ENCODE measurements at places on chromosomes 3 and 15. TPM values are rescaled to one million over a fixed set of nuclear protein-coding genes. Genes with fewer than 3 reads are reported as not detected.

The SERINC4 gene
- polyA plus RNA-seq, result not detected

- DNase-seq, result no peak
These were observed at the start of gene ZBED2 for GRCh38 chr3:111595232-111595631. TSS of gene ZBED2 (minus strand) at chr3:111595346. CDS start at chr3:111594201, 1,145 bp downstream.

- no peak for DNase-seq
These were observed 38.1 kb upstream of the TMC3 start for GRCh38 chr15:81411969-81412633.

DNA sequence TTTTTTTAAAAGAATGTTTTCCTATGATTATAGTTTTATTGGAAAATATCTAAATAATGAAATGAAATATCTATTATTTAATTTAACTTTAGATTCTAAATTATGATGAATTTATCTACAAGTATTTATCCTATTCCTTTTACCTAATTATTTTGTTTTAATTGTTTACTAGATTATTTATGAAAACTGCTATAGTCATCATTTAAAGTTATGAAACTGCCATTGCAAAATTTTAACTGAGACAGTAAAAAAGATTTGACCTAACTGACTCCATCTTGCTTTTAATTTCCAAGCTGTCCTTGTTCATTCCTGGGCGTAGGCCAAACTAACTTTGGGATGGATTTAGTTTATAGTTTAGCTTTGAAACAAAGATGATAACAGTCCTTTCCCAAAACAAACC, 25.9 kb upstream of the FAM3D start:
- DNase-seq, result no peak

- no peak for DNase-seq
These were observed 256.3 kb downstream of the LRTM1 start for GRCh38 chr3:54671511-54671910.

GRCh38 chr3:172280406-172281051, 167.7 kb downstream of the GHSR start:
- no peak for DNase-seq

DNA sequence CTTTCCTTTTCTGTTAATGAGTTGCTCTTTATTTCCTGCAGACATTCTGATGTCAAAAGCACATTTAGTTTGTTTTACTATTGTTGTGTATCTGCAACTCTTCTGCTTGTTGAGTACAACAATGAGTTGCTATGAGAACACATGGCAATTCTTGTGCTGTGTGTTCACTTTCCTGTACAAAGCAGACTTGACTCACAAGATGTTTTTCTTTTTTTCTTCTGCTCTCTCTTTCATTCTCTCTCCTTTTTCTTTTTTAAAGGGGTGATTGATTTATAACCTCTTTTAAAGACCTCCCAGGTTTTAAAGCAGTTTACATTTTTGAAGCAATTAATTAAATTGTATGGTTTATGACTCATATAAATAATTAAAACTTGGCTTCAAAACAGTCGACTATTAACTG, 31.6 kb upstream of the ABHD10 start:
- no peak for DNase-seq

DNA sequence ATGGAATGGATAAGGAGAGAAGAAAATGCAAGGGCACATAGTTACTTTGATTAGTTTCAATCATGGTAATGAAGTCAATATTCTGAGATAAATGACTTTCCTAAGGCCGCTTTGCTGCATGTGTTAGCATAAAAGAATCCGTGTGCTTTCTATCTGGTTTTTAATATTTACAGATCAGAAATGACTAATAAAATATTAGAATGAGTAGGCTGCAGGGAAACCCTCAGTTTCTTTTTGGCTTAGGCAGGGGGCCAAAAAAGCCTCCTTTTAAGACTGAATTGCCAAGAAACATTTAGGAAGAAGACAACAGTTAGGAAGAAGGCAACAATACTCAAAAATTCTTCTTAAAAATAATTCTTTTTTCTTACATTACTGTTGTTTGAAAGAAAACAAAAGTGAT, 11.6 kb downstream of the NEK11 start:
- no peak for DNase-seq

DNA sequence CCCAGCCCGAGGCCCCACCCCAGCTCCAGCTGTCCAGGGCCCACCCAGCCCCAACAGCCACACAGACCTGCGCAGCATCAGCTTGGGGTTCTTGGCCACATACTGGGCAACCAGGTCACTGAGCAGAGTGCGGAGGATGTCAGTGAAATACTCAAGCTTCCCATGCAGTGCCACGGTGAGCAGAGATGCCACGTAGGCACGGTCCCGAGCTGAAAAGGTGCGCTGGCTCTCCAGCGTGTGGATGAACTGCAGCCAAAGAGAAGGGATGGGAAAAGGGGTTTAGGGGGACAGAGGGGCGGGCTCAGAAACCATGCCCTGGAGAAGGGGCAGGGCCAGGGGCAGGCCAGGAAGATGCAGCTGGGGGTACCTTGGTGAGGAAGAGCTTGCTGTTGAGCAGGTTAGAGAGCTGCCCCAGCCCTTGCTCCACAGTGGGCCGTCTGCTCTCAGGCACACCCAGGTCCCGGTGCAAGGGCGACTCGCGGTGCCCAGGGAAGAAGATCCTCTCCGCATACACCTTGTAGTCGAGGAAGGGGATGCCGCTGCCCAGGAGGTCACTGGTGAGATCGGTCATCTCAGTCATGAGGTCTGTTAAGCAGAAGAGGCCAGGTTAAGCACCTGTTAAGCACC, 17.4 kb downstream of the PLXNB1 start:
- no peak for DNase-seq

The STXBP5L gene
- polyA plus RNA-seq, result 0.19 TPM

- no peak for DNase-seq
These were observed 65.5 kb downstream of the LINGO1 start for GRCh38 chr15:77567202-77567601.

DNA sequence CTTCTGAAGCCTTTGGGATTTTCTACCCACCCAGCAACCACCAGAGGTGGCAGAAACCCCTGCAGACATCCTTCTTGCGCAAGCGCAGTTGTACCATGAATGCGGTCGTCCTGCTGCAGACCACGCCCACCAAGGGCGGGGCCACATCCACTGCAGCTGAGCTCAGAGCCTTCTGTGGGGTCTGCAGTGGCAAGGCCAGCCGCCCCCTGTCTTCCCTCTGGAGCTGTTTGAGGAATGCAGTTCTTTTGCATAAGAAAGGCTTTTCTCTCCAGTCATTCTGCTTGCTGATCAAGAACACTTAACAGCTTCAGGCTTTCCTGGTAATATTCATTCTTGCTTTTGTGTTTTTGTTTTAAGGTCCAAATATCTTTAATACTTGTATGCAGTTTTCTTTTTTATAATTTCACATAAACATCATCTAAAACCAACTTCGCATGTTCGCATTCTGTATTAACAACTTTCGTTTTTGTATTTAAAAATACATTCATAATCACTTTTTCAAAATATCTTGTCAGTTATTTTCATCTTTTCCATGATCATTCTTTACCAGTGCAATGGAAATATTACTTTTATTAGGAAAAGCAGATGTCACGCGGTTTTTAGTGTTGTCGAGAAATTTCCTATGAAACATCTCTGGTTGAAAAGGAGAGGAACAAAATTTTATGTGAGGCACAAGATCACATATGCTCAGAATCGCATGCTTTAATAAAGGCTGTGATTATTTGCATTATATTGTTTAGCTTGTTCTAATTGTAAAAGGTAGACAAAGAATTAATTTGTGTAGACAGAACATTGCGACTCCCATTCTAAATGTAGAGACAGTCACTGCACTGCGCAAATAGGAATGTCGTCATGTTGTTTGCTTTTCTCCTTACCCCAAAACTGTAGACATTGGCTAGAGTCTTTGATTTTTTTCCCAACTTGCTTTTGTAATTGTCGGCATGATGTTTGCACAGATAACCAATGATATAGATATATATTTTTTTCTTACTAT, 98.1 kb upstream of the SNRPN start:
- no peak for DNase-seq

GRCh38 chr15:61225614-61226013, 3.5 kb downstream of the RORA start:
- DNase-seq, result no peak

GRCh38 chr3:146532406-146532805, 12.0 kb downstream of the PLSCR1 start:
- no peak for DNase-seq

- no peak for DNase-seq
These were observed 50.5 kb upstream of the SEC22A start for GRCh38 chr3:123151251-123151705.

GRCh38 chr15:77540312-77541060, 92.2 kb downstream of the LINGO1 start:
- DNase-seq, result no peak

- no peak for DNase-seq
These were observed 239.1 kb upstream of the MANF start for GRCh38 chr3:51145811-51146585.

- DNase-seq, result no peak
These were observed 96.8 kb downstream of the SLMAP start for GRCh38 chr3:57852896-57853295.

The SNTN gene
- polyA plus RNA-seq, result not detected

The MUC20 gene
- 18.1 TPM for polyA plus RNA-seq

Measured in right renal cortex interstitium (tissue), 3 donors.